ENCODE measurements at places on chromosomes 12 and 14. TPM values are rescaled to one million over a fixed set of nuclear protein-coding genes. Genes with fewer than 3 reads are reported as not detected.

TIGAR gene
- total RNA-seq, result 20.7 TPM

CLEC4C gene
- not detected for total RNA-seq

AMIGO2 gene
- 62.2 TPM for total RNA-seq

GEMIN2 gene
- 35.4 TPM for total RNA-seq

PTPRB gene
- total RNA-seq, result 0.97 TPM
